ENCODE measurements at places on chromosomes 3 and 15.

- no peak for DNase-seq
These were observed 128.3 kb downstream of the LIPC start for GRCh38 chr15:58559904-58560588.

DNA sequence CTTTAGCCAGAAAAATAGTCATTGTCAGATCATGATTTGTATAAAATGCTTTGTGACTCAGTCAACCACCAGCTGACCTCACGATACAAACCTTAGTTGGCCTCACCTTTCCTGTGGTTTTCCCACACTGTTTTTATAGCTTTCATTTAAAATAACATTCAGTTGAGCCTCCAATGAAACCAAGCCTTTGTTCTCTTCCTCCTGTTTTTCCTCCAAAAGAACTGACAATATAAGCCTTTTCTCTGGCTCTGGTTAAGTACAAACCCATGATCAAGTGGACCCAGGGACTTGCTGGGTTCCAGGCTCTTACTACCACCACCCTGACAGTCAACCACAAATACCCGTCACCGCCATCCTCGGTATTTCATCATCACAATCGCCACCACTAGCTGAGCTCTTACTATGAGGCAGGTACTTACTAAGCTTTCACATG lies 81.7 kb downstream of the TAMM41 start:
- peak; percentile 58 for DNase-seq

GRCh38 chr15:86629409-86630356 lies 550.0 kb downstream of the AGBL1 start:
- DNase-seq, result no peak

- DNase-seq, result peak; percentile 21
These were observed 110.0 kb downstream of the TMCC1 start for GRCh38 chr3:129783470-129783869.

- no peak for DNase-seq
These were observed 11.9 kb downstream of the DZIP1L start for GRCh38 chr3:138103466-138103865.

DNA sequence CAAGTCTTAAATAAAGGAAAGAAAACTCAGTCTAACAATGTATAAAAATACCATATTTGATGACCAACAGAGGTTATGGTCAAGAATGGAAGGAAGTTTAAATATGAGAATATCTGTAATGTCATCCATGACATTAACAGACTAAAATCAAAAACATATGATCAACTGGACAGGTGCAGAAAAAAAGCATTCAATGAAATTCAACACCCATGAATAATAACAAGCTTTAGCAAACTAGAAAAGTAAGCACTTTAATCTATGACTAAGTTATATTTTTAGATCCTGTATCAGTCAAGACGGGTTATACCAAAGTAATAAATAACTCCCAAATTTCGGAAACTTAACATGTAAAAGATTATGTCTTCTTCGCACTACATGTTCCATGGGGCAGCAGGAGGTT lies 61.8 kb downstream of the CFAP20DC start:
- DNase-seq, result no peak

- DNase-seq, result peak; percentile 69
These were observed 53.4 kb downstream of the LARS2 start for GRCh38 chr3:45441584-45442310.

GRCh38 chr15:86915811-86916331 lies 836.2 kb downstream of the AGBL1 start:
- peak; percentile 63 for DNase-seq

DNA sequence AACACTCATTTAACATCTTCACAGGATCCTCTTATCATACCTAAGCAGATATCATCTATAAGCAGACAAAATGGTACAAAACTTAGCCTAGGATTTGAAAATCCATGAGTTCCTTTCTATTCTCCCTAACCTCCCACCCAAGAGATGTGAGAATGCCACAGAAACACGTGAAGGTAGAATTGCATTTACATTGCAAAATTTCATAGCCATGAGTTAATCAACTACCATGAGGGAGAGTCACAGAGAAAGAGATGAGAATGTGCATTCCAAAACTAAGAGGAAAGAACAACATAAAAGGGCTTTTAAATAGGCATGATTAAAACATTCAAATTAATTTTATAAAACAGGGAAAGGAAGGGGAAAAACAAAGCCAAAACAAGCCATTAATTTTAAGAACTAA lies 806.2 kb downstream of the NTRK3 start:
- DNase-seq, result peak; percentile 20

- no peak for DNase-seq
These were observed 194.5 kb upstream of the LRTM1 start for GRCh38 chr3:55122312-55122711.

DNA sequence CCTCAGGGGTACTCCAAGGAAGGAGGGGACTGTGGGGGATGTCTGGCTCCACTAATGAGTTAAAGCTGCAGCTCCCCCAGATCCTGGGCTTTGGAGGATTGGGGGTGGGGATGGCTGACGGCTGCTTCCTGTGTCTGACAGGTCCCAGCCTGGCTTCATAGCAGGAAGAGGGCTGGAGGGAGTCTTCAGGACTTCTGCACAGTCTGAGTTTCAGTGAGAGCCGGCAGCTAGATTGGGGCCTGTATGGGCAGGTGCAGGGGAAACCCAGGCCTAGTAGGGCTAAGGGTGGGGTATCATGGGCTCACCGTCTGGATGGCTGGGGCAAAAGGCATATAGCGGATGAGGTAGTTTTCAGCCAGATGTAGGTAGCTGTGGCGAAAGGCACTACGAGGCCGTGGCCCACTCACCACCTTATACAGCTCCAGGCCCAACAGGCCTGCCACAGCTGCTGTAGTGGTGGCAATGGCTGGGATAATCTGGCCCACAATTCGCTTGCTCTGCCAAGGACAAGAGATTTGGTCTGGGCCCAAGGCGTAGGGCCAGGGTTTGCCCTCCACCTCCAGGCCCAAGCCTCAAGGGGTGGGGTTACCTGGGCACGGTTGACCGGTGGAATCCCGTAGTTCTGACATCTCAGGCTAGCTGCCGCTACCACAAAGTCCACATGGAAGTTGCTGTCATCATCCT lies 4.5 kb downstream of the INKA1 start:
- peak; percentile 45 for DNase-seq

- DNase-seq, result no peak
These were observed 151.8 kb downstream of the MYRIP start for GRCh38 chr3:39961230-39961629.

- DNase-seq, result no peak
These were observed 2.0 kb downstream of the PRSS50 start for GRCh38 chr3:46715507-46716175.

DNA sequence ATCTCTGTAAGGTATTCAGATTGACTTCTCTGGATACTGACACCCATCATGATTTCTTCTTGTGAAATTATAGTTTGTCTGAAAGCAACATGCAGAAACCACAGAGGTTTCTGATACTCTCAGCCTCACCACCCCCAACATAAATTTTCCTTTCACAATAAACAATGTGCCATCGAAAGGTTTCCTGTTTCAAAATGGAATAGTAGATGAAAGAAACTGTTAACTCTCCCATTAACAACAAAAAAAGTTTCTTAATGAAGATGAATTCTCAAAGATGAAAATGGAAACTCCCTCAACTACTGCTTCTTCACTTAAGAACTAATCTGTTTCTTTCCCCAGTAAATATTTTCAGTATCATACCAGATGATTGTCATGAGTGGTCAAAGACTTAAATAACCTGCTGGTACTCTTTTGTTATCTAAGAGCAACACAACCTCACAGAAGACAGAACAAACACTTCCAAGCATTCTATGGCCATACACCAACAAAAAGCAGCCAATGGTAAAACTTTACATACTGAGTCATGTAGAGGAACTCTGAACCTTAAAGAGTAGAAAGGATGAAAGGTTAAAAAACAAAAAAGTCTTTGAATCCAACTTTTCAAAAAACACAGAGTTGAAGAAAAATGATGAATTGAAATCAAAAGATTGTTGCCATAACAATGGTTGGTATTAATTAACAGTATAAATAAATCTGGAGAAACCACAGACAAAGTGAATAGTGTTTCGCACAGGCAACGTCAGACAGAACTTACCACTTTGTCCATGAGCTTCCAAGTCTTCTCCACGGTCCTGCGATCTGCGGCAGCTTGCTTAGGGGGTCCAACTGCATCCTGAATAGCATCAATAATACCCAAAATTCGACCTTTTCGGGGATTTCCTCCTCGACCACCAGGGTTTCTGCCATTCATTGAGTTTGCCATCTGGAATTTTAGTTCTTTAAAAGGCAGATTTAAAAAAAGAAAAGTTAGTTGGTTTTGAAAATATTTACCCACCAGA lies 1.9 kb downstream of the CBLB start:
- peak; percentile 47 for DNase-seq

DNA sequence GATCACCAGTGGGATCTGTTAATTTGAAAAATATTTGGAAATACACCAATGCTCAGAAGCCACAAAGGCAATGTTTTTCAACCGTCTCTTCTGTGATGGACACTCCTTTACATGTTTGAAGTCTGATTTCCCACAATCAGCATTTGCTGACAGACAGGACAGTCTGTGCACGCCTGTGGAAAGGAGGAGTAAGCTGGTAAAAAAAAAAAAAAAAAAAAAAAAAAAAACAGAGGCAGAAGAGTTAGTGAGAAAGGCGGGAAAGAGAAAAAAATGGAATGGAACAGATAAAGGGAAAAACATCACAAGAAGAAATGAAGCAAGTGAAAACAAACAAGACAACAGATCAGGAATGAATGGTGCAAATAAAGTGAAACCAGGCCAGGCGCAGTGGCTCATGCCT lies 35.0 kb downstream of the PRTG start:
- DNase-seq, result no peak

DNA sequence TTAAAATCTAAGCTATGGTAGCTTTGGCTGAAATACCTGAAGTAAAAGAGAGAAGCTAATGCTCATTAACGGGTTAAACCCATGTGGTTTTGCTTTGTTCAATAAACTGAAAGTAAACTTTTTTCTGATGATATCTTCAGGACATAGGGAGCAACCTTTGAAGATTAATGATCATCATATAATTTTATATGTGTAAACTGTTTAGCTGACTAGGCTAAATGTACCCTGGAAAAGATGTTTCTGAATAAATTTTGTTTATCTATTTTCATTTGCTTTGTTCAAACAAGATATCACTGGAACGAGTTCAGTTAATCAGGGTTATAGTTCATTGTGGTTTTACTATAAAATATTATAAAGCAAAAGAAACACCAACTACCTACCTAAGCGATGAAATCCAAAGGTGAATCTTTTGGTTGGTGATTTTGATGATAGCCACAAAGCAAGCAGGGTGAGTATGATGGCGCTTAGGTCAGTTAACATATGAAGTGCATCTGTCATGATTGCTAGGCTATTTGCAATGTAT lies 11.7 kb downstream of the SLC30A4 start:
- no peak for DNase-seq

GRCh38 chr3:115245899-115246298 lies 98.8 kb upstream of the ZBTB20 start:
- no peak for DNase-seq

GRCh38 chr3:86949850-86950249 lies 41.1 kb downstream of the VGLL3 start:
- peak; percentile 89 for DNase-seq

DNA sequence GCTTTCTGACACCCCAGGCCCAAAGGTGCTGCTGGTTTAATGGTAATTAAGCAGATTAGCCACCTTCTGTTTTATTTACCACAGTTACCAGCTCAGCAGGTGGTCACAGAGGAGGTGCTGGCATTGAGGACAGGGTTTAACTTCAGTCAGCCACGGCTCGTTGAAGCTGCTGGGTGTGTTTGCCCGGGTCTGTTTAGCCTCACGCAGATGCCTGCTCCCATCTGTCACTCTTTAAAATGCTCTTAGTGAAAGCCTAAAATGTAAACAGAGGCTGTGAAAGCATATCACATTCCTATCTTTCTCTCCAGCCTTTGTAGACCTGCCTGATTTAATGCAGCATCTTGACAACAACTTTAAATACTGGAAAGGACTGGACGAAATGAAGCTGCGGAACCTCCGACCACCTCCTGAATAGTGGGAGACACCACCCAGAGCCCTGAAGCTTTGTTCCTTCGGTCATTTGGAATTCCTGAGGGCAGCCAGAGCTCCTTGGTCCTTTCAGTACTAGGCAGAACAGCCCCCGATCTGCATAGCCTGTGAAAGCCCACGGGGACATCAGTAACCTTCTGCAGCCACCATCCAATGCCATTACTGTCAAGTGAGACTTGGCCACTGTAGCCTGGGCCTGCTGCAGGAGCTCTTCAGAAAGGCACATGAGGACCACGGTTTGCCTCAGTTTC lies 156.0 kb downstream of the PDE8A start:
- DNase-seq, result no peak

- DNase-seq, result peak; percentile 39
These were observed 843.9 kb downstream of the TUSC7 start for GRCh38 chr3:117553461-117553860.

- DNase-seq, result no peak
These were observed 63.8 kb upstream of the CTSH start for GRCh38 chr15:79008659-79009058.

- DNase-seq, result peak; percentile 25
These were observed 462 bp downstream of the IGDCC3 start for GRCh38 chr15:65377105-65377975.

- DNase-seq, result peak; percentile 2
These were observed 1.2 kb upstream of the ZBTB20 start for GRCh38 chr3:115148142-115148790.

DNA sequence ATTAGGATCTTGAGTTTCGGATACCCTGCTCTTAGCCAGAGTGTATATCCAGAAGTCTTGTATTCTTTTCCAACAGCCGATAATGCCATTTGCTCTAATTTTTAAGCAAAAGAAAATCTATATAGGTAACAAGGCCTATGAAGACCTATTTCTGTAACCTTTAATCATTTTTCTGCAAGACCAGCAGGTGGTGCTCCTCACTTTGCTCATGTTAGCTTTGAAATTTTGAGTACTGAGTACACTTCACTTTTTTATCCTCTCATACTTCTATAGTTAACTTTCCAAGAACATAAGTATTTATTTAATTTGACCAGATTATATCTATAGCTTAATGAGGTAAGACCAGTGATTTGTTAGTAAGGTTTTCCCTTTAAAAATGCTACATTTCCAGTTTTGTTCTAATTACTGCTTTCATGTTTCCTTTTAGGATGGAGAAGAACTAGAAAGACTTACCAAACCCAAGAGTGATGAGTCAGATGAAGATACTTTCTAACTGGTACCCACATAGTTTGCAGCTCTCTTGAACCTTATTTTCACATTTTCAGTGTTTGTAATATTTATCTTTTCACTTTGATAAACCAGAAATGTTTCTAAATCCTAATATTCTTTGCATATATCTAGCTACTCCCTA lies 20.5 kb downstream of the SLC35A5 start:
- peak; percentile 60 for DNase-seq
